ENCODE measurements at places on chromosomes 5 and 9.

DNA sequence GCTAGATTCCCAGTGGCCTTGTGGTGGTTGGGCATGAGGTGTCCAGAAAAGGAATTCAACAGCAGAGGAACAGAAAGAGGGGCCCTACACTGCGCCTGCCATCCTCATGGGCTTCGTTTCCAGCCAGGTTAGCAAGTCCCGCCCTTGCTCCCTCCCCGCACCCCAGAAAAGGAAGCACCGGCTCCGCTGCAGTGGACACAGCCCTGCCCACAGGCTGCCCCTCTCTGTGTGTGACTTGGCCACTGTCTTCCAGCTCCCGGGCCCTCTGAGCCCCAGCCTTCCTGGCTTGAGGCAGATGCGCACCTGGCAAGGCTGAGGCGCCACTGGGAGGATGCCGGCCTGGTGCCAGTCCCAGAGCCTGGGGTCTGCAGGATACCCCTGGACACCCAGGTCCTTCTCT is 305.0 kb upstream of the IRX4 start:
- DNase-seq: no peak

DNA sequence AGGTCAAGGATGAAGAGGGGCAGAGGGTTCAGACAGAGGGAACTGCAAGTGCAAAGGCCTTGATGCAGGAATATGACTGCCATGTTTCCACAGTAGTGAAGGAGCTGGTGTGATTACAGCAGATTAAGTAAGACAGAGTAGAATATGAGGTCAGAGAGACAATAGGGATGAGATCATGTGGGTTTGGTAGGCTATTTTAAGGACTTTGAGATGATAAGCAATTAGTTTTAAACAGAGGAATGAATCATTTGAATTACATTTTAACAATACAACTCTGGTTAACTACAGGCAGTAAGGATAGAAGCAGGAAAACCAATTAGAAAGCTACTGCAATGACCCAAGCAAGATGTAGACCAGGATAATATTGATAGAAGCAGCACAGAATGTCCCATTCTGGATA is 7.7 kb downstream of the CENPK start:
- DNase-seq: no peak

GRCh38 chr9:18890372-18890771 is 142.6 kb downstream of the SAXO1 start:
- no peak for DNase-seq

- DNase-seq: no peak
Measured at GRCh38 chr5:2486373-2486772, 265.1 kb downstream of the IRX2 start.

DNA sequence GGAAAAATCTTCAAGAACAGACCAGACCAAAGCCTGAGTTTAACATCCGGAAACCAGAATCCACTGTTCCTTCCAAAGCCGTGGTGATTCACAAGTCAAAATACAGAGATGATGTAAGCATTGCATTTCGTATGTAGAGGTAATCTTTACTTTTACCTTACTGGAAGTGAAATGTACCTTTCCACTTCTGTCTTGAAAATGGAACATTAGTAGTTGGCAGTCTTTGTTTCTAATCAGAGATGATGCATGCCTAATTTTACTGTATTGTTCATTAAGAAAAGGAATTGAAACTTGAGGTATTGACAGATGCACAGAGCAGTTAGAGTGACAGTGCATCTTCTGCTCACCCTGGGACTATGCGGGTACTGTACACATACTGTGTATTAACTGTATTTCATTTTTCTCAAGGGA is 34.6 kb downstream of the HABP4 start:
- DNase-seq: no peak

- no peak for DNase-seq
Measured at GRCh38 chr9:26326563-26326962, 566.0 kb downstream of the CAAP1 start.

DNA sequence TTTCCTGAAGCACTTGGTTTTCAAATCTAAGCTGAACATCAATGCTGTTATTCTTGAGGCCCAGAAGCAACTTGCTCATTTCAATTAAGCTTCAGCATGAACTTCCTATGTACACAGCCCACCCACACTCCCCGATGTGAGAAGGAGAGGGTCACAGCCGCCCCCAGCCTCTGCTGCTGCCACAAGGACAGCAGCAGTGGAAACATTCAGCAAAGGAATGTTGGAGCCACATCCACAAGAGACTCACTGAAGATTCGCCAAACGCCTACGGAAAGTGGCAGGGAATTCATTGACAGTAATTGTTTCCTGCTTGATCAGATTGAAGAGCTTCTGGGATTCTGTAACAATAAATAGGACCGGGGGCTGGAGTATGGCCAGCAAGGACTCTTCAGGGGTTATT is 2.9 kb downstream of the TGFBI start:
- no peak for DNase-seq

- DNase-seq: no peak
Measured at GRCh38 chr5:111603446-111603827, 91.1 kb upstream of the STARD4 start.

DNA sequence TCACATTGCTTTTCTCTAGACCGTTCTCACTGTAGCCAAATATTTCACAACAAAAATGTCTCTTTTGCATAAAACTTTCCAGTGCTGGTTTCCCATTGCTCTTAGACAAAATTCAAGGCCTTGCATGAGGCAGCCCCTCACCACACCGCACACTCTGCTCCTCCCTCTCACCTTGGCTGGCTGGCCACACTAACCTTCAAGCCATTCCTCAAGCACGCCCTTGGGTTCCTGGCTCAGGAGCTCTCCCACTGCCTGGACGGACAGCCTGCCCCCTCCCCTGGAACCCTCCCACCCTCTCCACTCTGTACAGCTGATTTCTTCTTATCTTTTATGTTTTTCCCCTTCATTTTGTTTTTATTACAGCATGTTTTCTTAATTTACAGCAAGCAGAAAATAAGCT is 83.2 kb downstream of the PDZD2 start:
- no peak for DNase-seq

- DNase-seq: no peak
Measured at GRCh38 chr5:73693573-73694061, 67.6 kb downstream of the ARHGEF28 start.

DNA sequence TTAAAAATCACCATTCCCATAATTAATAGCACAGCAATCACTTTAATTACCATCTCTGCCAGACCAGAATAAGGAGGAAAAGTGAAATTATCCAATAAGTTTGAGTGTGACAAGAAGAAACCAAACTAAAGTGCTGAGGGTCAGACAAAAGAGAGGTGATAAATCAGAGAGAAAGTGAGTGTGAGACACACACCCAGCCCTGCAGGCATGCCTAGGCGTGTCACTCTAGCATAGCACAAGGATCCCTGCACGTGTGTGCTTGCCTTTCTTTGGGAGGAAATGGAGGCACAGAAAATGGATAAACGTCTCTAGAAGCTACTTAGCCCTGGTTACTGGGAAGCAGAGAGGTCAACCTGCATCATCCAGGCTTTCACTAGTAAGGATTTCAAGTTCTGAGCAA is 56.2 kb downstream of the SEMA6A start:
- DNase-seq: no peak

GRCh38 chr9:128818839-128819715 is 777 bp downstream of the ENDOG start:
- no peak for DNase-seq

DNA sequence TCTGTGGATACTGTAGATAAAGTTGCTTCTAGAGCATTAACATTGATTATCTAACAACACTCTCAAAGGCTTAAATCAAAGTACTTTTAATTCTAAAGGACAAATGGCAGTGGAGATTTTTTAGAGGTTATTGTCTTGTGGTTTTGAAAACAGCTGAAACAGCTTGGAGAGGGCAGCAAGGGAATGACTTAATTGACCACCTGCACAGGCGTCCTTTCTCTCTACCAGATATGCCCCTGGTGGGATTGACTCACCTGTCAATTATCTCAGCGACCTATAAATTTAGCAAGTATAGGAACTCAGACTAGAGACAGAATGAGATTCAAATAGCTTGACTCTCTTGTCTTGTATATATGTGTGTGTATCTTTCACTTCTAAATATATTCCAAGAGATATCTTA is 13.5 kb downstream of the ARL14EPL start:
- DNase-seq: no peak

DNA sequence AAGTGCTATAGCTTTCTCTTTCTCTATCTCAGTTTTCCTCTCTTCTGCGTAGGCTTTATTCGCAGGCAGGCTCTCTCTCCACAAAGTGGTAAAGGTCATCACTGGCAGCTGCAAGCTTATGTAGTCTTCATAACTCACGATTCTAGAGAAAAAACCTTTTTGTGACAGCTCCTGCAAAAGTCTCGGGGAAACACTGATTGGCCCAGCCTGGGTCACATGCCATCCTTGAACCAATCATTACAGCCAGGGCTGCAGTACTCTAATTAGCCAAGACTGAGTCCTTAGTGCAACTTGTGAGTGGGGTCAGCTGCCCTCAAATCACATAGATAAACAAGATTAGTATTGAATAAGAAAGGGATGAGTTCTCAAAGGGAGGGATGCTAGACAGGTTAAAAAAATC is 18.3 kb upstream of the FRMPD1 start:
- no peak for DNase-seq

GRCh38 chr5:29924107-29924506 is 1269.4 kb upstream of the CDH6 start:
- DNase-seq: no peak

DNA sequence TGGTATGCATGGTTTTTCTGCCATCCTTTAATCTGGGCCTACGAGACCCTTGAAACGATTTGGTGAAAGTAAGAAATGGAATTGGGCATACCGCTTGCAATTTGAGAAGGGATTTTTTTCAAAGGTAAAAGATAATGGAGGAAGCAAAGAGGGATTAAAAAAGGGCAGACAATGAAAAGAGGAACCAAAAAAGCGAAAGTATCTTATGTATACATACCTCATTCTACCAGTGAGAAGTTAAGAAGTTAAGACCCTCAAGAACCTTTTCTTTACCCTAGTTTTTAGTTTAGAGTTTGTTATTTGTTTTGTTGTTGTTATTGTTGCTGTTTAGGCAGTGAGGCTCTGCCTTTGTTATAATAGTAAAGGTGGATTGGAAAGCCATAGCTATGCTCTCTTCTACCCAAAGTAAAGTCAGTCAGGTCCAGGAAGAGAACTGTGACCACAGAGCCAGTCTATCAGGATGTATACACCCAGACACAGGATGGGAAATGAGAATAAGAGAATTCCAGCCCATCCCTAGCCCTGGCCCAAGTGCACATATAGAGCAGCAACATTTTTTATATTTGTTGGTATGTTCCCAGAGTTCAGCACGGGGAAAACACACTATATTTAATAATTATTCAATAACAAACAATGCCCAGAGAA is 166.6 kb downstream of the RFX3 start:
- DNase-seq: no peak

DNA sequence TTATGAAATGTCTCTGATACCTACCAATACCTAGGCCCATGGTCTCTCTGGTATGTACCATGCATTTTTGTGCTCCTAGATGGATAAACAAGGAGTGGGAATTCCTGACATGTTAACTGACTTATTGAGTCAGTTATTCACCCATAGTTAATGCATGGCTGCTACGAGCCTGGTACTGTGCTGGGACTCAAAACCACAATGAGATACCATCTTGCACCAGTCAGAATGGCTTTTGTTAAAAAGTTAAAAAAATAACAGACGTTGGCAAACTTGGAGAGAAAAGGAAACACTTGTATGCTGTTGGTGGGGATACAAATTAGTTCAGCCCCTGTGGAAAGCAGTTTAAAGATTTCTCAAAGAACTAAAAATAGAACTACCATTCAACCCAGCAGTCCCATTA is 293.8 kb downstream of the OSTF1 start:
- no peak for DNase-seq

- DNase-seq: no peak
Measured at GRCh38 chr5:79021753-79022152, 36.6 kb upstream of the ARSB start.

All from stimulated activated CD4-positive, alpha-beta T cell treated with anti-CD3 and anti-CD28 coated beads, TNF-alpha, amount 100 ng/mL, for 24 hours (primary cell).